RPMI7951 (cell line): ENCODE measurements at places on chromosomes 6 and 20. TPM values are rescaled to one million over a fixed set of nuclear protein-coding genes. Genes with fewer than 3 reads are reported as not detected.

TDP2 gene
- total RNA-seq, result 19.7 and 30.0 TPM in 2 replicates

VSTM2L gene
- total RNA-seq, result 0.48 and 3.2 TPM in 2 replicates

TREML1 gene
- total RNA-seq, result not detected in 2 replicates

B4GALT5 gene
- total RNA-seq, result 25.5 and 30.5 TPM in 2 replicates

AGPAT4 gene
- total RNA-seq, result 15.5 and 16.2 TPM in 2 replicates

NKX2-4 gene
- not detected in 2 replicates for total RNA-seq

CASS4 gene
- 2.2 and 2.5 TPM in 2 replicates for total RNA-seq

ESF1 gene
- 11.5 and 17.3 TPM in 2 replicates for total RNA-seq

ZBTB9 gene
- total RNA-seq, result 7.4 and 7.5 TPM in 2 replicates

IPCEF1 gene
- under 0.01 and 0.59 TPM in 2 replicates for total RNA-seq

FNDC1 gene
- not detected in 2 replicates for total RNA-seq

SYCP2 gene
- total RNA-seq, result 6.2 and 10.1 TPM in 2 replicates

DEFB124 gene
- not detected in 2 replicates for total RNA-seq

ZNF322 gene
- total RNA-seq, result 17.9 and 21.4 TPM in 2 replicates

PNPLA1 gene
- not detected in 2 replicates for total RNA-seq

HCRTR2 gene
- 0.20 and 0.24 TPM in 2 replicates for total RNA-seq

SLCO4A1 gene
- 60.2 and 62.4 TPM in 2 replicates for total RNA-seq

SLC17A1 gene
- total RNA-seq, result not detected in 2 replicates

DNMT3B gene
- total RNA-seq, result 6.8 TPM in 2 replicates

MYLK4 gene
- 0.29 and 0.60 TPM in 2 replicates for total RNA-seq
